ENCODE measurements at places on chromosomes 2 and 18. TPM values are rescaled to one million over a fixed set of nuclear protein-coding genes. Genes with fewer than 3 reads are reported as not detected.

CTAGE1 gene
- not detected for total RNA-seq

RAB6C gene
- total RNA-seq: not detected

ABCB11 gene
- not detected for total RNA-seq

DYSF gene
- 8.5 TPM for total RNA-seq

SPAG16 gene
- total RNA-seq: 14.9 TPM

NOL4 gene
- 2.6 TPM for total RNA-seq

TNFRSF11A gene
- 10.6 TPM for total RNA-seq

DLX1 gene
- not detected for total RNA-seq

CCDC141 gene
- 21.6 TPM for total RNA-seq

CNGA3 gene
- not detected for total RNA-seq

MROH2A gene
- not detected for total RNA-seq

HMSD gene
- 4.8 TPM for total RNA-seq

UGT1A8 gene
- not detected for total RNA-seq

IAH1 gene
- total RNA-seq: 19.8 TPM

NYAP2 gene
- not detected for total RNA-seq

FEV gene
- not detected for total RNA-seq

IL36A gene
- not detected for total RNA-seq

DPP10 gene
- total RNA-seq: 5.4 TPM

CABYR gene
- 20.1 TPM for total RNA-seq

ASB3 gene
- 29.8 TPM for total RNA-seq
